Stimulated activated CD4-positive, alpha-beta T cell treated with anti-CD3 and anti-CD28 coated beads, TNF-alpha, amount 100 ng/mL, for 4 hours (primary cell): ENCODE measurements at places on chromosomes 12 and 14.

GRCh38 chr14:75657331-75657730 is 3.3 kb downstream of the ERG28 start:
- DNase-seq: no peak

DNA sequence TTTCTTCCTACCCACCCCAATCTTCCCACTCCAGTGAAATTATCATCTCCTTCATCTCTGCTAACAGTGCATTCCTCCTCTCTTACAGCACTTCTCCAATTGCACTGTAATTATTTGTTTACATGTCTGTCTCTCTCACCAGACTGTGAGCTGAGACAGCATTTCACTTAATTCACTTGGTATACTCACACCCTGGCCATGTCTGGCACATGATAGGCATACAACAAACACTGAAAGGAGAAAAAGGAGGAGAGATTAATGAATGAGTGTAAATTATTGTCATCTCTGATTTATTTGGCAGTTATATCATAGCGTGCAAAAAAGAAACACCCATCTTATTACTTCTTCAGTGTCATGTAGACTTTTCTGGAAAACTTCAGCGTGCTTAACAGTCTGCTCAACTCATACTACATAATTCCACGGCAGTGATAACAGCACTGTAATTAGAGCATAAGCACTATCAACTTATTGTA is 452.3 kb downstream of the ADAMTS20 start:
- DNase-seq: no peak

- DNase-seq: no peak
Observed at GRCh38 chr12:87086118-87086891, 830.1 kb upstream of the MGAT4C start.

GRCh38 chr12:108668063-108668462 is 34.4 kb upstream of the SELPLG start:
- DNase-seq: no peak

GRCh38 chr12:100061814-100062213 is 77.1 kb upstream of the ANKS1B start:
- DNase-seq: no peak
